Fibroblast of skin of back (primary cell): ENCODE measurements at places on chromosomes 16 and 17.

DNA sequence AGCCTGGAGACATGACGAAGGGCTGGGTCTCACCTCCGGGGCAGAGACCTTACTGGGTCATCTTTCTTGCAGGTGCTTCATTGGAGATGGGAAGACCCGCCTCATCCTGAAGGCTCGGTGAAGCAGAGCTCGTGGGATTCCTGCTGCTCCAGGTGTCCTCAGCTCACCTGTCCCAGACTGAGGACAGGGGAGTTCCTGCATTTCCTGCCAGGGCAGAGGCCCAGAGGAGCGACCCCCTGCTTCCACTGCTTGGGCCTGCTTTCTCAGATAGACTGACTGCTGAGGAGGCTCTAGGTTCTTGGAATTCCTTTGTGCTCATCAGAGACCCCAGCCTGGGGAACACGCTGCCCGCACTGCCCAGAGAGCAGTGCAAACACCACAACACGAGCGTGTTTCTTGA, 11.6 kb downstream of the AQP8 start:
- DNase-seq: no peak

GRCh38 chr17:8887834-8888703, 20.6 kb upstream of the PIK3R6 start:
- peak; percentile 46 for DNase-seq

DNA sequence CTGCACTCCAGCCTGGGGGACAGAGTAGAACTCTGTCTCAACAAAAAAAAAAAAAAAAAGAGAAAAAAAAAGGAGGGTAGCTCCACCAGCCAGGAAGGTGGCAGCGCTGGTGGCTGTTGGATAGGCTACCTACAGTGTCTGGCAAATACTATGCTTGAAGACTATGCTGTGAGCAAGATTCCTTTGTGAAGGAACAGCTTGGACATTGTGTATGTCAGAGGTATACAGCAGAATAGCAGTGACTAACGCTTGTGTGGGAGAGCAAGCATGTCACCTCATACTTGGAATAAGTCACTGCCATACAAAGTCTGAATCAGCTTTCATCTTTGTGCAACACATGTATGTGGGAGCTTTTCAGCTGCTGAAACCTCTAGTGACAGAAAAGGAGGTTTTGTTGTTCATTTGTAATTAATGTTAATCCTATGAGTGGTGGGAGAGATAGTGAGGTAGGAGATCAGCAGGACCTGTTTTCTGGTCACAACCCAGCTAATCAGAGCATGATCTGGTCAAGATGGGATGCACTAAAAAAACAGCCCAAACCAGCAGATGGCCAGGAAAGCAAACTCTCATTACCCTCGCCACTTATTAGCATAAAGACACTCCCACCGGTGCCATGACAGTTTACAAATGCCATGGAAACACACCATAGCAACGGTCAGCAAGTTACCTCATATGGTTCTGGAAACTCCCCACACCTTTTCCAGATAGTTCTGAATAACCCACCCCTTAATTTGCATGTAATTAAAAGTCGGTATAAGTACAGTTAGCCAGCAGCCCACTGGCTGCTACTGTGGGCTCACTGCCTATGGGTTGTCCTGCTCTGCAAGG, 6.8 kb upstream of the ITGAD start:
- DNase-seq: no peak

DNA sequence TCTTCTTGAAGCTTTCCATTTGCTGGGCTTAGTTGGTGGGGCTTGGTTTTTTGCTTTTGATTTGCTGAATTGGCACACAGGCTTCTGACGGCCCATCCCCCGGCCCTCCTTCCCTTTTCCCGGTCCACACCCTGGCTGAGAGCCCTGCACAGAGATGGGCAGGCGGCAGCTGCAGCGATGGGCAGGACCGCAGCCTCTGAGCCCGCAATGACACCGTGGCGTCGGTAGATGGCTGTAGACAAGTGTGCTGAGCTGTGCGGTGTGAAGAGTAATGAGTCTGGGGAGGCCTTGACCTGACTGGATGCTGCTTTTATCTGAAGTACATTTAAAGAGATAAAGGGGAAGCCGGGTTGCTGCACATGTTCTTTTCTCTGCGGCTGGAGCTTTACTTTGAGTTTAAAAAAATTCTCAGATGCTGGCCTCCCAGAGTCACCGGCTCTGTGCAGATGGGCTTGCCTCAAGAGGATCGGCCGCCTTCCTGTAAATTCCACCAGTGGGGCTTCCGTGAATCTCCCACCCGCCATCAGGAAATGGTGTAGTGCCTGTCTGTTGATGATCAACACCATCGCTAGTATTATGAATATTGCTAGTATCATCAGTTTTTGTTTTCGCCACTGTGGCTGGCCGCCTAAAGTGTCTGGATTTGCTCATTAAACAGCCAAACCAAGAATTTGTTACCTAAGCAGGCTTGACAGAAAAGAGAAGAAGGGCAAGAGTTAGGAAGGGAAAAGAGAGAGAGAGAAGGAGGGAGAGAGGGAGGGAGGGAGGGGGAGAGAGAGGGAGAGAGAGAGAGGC, 245.6 kb upstream of the RBFOX1 start:
- no peak for DNase-seq

- peak; percentile 28 for DNase-seq
Observed at GRCh38 chr16:4693956-4694641, 737 bp downstream of the NUDT16L1 start.

- DNase-seq: no peak
Observed at GRCh38 chr16:57409065-57409464, 4.5 kb downstream of the CCL17 start.

- DNase-seq: no peak
Observed at GRCh38 chr17:8909586-8910270, 42.3 kb upstream of the PIK3R6 start.

DNA sequence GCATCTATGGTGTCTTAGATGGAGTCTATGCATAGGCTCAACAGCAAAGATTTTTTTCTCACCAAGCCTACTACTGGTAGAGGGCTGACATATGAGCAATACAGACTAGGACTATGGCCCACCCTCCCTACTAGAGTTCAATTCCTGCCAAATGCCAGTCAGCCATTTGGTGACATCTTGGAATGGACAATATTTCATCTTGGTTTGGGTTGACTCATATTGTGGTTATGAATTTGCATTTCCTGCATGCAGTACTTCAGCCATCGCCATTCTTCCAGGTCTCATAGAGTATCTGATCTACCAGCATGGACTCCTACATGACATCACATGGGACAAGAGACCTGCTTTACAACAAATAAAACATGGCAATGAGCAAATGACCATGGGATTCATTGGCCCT, 778.1 kb upstream of the SOX9 start:
- DNase-seq: peak; percentile 18

- DNase-seq: no peak
Observed at GRCh38 chr17:75737133-75737962, 16.1 kb downstream of the ITGB4 start.

DNA sequence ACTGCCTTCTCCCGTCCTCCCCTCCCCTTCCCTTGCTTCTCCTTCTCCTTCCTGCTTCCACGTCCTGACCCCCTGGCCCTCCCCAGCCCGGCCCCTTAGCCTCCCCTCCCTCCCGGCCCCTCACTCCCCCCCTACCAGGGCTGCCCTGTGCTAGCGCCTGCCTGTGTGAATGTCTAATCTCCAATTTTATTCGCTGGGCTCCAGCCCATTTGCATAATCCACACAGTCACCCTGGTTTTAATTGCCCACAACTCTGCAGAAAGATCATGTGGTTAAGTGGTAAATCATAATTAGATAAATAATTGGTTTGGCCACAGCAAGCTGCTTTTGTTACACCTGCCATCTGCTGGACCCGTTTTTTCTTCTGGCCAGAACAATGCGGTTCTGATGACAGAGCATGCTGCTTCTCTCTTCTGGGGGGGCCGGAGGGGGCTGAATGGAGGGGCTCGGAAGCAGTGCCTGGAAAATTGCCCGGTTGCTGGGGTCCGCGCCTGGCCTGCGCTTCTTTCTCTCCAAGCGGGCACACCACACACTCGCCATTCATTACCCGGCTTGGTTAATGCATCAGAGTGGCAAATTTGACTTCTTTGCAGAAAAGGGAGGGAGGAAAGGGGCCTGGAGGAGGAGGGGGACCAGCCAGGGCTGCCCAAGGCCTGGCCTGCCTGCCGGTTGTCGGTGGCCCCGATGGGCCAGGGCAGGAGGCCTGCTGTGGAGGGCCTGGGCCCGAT, 19.5 kb upstream of the GSE1 start:
- DNase-seq: no peak

GRCh38 chr16:79991969-79992368, 391.4 kb upstream of the MAF start:
- DNase-seq: no peak

DNA sequence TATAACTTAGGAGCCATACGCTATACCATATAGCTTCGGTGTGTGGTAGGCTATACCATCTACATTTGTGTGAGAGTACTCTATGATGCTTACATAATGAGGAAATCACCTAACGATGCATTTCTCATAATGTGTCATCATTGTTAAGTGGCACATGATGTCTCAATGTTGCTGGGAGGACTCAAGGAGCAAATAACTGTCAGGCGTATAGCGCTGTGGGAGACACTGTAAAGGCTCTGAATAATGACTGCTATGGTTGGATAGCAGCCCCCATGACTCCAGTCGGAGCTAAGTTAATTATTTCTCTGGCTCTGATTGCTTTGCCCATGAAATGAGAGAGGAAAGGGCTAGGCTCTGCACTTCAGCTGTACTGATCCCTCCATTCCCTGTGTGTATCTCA, 197.2 kb downstream of the RGS9 start:
- peak; percentile 2 for DNase-seq

DNA sequence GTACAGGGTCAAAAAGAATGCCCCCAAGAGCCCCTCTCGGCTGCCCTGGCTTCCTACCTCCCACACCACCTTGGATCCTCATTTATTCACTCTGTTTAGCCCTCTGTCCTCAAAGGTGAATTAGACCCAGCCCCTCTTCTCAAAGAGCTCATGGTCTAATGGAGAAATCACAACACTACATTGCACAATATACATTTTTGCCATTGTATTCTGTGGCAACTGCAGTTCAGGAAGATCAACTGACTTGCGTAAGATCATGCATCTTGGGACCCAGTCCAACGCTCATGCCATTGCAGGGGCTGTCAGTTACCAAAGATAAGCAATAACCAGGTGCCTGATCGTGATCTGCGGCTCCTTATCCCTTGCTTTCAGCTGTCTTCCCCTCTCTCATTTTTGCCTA, 1.4 kb downstream of the KRT38 start:
- DNase-seq: no peak

DNA sequence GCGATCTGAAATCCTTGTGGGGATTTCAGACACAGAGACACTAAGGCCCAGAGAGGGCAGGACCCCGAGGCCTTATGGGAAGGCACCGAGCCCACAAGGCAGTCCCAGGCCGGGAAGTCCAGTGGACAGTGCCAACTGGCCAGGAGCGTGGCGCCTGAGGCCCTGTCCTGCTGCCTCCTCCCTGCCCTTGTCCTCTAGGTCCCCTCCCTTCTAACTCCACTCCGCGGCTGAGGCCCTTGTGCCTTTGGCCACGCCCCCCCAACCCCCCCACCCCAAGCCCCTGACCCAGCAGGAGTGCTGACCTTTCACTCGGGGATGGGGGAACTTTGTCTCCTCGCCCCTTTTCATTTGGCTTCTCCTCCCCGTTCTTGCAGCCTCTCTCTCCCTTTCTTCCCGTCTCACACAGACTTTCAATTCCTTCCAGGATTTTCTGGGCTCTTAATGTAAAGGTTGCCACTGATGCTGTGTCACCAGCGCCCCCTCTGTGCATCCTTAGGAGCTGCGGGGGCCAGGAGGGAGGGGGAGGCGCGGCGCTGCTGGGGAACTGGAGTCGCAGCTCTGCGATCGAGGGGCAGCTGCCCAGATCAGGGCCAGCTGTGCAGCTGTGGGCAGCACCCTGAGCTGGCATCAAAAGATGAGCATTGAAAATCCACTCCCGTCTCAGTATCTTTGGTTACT, 29.1 kb downstream of the CRHR1 start:
- DNase-seq: no peak

- no peak for DNase-seq
Observed at GRCh38 chr17:31167111-31167510, 72.3 kb downstream of the NF1 start.

GRCh38 chr17:41178341-41178740, 320 bp upstream of the KRTAP4-2 start:
- peak; percentile 51 for DNase-seq

GRCh38 chr16:35150805-35151312, 1691.4 kb downstream of the TP53TG3F start:
- DNase-seq: no peak

GRCh38 chr17:39014795-39015545, 47.8 kb upstream of the FBXO47 start:
- no peak for DNase-seq

DNA sequence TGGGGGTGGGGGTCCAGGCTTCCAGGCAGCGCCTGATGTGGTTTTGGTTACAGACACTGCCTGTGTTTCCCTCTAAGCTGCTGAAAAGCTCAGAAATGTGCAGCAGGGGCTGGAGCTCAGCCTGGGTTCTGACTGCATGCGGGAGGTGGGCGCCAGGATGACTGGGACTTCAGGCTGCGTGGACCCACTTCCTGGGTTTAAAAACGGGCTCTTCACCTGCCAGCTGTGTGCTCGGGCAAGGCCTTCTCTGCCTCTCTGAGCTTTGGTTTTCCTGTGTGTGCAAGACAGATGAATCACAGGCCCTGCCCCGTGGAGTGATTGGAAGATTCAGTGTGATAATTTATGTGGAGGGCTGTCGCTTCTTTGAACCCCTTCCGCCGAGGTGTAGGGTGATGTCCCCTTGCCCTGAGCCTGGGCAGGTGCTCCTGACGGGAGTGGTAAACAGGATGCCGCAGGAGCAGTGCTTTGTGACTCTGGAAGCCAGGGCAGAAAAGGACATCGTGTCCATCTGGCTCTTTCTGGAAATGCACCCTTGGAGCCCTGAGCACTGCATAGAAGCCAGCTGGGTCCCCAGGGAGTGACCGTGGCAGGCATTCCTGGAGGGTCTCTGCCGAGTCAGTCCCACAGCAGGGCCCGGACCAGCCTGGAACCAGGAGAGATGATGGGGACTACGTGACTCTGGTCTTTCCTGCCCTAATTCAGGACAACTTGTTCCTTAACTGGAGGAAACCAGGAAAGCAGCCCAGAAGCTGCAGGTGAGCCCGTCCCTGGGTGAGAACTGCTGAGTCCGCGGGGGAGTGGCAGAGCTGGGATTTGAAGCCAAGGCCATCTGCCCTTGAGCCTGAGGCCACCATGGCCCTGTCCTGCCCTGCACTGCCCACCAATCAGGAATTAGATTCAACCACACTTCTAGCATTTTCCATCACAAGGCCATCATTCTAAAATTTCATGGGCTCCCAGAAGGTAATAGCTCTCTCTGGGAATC, 28.5 kb upstream of the SLC7A5 start:
- DNase-seq: no peak

- DNase-seq: no peak
Observed at GRCh38 chr17:59367657-59368045, 36.2 kb downstream of the YPEL2 start.

- no peak for DNase-seq
Observed at GRCh38 chr16:5465714-5466113, 368.1 kb upstream of the EEF2KMT start.

GRCh38 chr17:62705778-62706597, 78.5 kb downstream of the MRC2 start:
- no peak for DNase-seq

GRCh38 chr17:44959821-44960531, 8.1 kb downstream of the C1QL1 start:
- no peak for DNase-seq
